Amniotic stem cell (primary cell): ENCODE measurements at places on chromosomes 1 and 21.
A peak's percentile ranks its signal among the peaks of the same experiment; 100 is the strongest.

GRCh38 chr1:225155555-225155954, 226.1 kb downstream of the DNAH14 start:
- no peak for DNase-seq

DNA sequence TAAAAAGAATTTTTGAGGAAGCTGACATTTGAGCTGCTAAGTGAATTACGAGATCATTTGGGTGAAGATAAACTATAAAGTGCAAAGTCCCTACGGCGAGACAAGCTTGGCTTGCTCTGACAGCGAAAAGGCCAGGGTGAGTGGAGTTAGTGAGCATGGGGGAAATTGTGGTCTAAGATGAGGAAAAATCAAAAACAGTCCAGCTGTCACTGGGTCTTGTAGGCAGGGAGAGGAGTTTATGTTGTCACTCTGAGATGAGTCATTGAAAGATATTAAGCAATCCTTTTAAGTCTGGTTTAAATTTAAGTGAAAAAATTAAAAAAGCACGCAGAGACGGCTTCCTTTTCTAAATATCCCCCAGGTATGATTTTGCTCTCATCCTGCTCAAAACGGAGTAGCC, 601.9 kb downstream of the MRPL39 start:
- no peak for DNase-seq

DNA sequence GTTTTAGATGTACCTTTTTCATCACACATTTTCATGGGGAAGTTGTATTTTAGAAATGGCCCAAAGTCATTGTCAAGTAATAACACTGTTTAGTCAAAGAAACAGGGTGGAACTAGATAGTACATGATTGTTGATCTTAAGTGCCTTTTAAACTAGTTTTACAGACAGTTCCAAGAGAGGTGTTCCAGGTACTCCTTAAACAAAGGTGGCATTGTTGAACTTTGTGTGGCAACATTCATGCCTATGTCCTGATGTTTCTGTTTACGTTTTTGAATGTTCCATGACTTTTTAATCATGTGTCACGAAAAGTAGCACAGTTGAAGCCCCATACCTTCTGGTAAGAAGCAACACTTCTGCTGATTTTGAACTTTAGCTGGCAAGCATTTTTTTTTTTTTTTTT, 9.1 kb upstream of the SH3D21 start:
- no peak for DNase-seq

DNA sequence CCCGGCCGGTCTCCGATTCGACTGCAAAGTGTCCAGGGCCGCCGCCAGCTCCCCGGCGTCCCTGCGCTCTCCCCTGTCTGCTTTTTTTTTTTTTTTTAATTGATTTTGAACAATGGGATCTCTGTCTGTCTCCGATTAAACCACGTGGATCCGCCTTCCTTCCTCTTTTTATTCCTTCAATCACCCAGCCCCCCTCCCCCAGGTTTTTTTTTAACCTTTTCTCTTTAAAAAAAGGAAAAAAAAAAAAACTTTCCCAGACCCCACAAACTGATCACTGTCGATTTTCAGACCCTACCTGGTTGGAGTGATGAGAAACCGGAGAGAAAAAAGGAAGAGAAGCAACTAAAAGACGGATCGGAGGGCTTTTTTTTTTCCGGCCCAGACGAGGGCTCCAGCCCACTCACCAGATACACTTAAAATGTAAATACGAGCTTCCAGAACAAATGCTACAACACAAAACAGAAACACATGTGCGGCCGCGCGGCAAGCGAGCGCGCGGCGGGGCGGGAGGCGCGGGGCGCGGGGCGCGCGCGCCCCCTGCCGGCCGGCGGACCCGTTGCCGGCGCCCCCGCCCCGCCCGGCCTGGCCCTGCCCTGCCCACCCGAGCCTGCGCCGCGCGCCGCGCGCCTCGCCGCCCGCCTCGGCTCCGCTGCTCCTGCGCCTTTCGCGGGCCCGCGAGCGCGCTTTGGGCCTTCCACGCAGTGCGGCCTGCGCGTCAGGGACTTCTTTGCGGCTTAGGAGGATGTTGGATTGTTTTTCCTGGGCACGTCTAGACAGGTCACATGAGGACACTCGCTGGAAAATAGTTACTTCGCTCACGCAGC, at the start of gene RCC2:
TSS of gene RCC2 (minus strand) at position 428 of the 824 bp plus-strand sequence. CDS start 1,163 bp downstream, outside the sequence.
- DNase-seq = no peak

DNA sequence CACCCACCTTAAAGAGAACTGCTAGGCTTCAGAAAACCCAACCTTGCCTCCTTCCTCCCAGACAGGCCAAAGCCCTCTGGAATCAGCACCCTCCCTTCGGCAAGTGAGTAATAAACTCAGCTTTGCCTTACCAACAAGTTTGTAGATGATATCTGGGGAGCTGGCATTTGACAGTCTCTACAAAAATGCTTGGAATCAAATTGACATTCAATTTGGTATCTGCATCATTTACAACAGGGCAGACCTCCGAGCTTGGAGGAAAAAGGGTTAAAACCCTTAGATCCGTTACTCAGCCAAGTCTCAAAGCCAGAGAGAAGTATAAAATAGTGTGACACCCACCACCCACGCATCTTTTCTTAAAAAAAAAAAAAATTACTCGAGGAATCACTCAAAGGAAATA, 149.3 kb upstream of the EDN2 start:
- peak; percentile 62 for DNase-seq

GRCh38 chr1:54803761-54804470, 2.8 kb upstream of the TTC22 start:
- no peak for DNase-seq

DNA sequence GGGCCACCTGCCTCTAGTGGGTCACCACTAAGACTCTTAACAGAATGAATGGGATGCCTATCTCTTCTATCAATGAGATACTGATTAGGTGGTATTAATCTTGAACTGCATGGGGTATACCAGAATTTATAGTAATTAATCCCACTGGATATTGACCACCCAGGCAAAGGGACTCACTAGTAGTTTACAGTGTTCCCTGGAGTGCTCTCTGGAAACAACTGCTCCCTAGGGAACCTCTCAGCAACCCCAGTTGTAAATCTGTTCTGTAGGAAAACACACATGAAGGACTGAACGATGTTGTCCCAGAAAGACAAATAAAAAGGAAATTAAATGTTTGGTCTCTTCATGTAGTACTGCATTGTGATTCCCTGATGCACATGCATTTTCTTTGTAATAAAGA, 430.5 kb downstream of the HLX start:
- DNase-seq = no peak

- no peak for DNase-seq
These were observed 16.4 kb upstream of the CAPN2 start for GRCh38 chr1:223695941-223696340.

GRCh38 chr1:221251580-221251979, 372.3 kb downstream of the HLX start:
- no peak for DNase-seq

GRCh38 chr1:214997685-214998084, 84.9 kb upstream of the KCNK2 start:
- no peak for DNase-seq

DNA sequence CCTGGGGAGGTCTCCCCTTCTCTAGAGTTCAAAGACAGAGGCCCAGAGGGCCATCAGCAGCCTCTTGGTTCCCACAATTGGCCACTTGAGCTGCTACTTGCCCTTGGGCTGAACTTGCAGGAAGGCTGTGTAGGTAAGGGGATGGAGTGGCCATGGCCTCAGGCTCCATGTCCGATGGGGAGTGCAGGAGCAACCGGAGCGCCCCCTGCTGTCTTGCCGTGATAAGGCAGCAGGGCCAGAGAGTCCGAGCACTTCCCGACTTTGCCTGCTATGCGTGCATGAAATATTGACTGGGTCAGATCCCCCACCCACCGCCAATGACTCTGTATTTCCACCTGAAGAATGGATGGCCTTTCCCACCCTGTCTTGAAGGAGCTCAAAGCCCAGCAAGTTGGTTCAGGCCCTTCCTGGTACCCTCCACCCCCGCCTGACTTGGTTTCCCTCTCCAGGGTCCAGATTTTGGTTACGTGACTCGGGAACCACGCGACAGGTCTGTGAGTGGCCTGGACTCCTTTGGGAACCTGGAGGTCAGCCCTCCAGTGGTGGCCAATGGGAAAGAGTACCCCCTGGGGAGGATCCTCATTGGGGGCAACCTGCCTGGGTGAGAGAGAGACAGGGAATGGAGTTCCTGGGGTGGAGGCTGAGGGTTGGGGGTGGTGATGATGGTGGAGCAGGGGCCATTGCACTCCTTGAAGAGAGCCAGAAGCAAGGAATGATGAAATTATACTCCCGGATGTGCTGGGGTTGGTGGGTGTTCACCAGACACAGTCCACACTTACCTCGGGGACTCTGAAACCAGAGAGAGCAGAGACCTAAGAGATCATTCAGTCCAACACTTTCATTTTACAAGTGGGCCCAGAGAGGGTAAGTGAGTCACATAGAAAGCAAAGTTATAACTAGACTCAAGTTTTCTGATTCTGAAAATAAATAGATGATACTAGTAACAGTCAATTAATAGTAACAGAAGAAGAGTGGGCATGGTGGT, 25.6 kb downstream of the PADI3 start:
- DNase-seq = no peak

DNA sequence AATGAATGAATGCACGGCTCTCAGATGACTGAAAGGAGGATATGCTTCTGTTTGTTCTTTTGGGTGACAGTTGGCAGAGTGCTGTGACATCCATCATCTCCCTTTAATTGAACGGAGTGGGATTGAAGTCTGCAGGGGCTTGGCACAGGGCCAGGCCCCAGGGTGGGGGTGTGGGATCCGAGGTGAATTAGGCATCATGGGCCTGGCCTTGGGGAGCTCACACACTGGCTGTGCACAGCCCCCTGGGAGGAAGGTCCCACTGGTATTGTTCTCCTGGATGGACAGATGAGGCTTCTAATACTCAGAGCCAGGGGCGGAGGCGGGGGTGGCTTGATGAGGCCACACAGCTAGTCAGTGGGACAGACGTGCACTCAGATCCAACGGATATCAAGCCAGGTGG, 19.3 kb downstream of the EPHB2 start:
- DNase-seq = no peak

GRCh38 chr1:55033265-55033614, 6.1 kb upstream of the PCSK9 start:
- DNase-seq = no peak

GRCh38 chr1:150555971-150556865, 7.0 kb downstream of the ADAMTSL4 start:
- no peak for DNase-seq

GRCh38 chr1:184296466-184297243, 90.2 kb upstream of the C1orf21 start:
- DNase-seq = peak; percentile 83

DNA sequence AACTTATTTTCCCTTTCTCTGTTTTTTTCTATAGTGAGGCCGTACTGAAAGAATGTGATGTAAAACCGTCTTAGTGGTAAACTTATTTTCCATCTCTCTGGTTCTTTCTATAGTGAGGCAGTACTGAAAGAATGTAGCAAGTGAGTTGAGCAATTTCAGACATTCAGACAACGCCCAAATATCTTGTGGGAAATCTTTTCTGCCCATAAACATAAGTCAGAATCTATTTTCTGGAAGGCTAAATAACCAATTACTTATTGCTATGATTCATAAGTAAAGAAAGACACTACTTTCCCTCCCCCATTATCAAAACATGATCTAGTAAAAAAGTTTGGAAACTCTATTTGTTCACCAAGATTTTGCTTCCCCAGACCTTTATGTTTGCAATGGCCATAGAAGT, 18.8 kb upstream of the SCCPDH start:
- peak; percentile 72 for DNase-seq

DNA sequence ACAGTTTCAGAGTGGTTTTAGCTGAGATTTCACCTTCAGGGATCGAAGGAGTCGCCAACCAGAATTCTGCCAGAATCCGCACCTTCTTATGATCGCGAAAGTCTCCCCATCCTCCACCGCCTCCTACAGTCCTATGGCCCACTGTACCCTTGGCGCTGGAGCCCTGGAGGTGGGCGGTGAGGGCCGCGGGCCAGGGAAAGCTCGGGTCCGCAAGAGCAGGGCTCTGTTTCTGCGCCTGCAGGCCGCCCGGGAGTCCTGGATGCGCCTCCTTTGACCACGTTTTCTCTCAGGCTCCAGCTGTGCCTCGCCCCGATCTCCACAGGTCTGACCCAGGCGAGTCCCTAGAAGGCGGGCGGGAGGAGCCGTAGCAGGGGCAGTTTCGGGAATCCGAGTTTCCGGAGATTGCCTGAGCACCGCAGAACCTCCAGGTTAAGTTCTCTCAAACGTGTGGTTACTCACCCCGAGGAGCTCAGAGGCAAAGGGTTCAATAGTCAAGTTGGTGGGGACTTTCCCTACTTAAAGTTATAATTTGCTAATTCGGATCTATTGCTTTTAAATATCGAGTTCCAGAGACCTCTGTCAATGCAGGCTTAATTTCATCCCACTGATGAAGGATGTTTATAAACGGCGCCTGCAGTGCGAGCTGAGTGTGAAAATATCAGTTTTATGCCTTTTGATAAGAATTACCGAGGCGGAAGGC, 3.2 kb upstream of the LHX8 start:
- DNase-seq = no peak

DNA sequence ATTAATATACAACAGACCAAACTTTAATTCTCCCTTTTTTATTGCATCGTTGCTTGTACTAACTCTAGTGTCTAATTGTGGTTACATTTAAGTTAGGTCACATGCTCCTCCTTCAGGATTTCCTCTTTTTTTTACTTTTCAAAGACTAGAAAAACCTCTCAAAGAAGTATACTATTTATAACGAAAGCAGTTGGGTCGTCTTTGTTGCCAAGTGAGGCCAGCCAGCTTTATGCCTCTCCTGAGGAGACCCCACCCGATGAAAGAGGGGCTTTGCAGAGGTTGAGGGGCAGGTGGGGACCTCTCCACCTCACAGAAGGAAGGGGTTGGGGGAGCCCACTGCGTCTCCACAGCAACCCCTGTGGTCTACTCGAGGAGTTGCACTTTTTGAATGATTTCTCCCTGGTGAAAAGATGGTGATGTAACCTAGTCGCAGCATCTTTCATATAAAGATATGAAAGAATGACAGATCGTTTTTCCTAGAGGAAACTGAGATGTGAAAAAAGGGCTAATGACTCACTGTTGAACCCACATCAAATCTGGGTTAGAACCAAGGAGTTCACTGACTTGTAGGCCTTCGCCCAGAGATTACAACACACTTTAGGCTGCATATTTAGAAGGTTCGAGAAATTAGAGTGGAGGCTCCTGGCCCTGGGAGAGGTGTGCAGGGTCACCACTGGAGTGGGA, 6.4 kb downstream of the TGFB2 start:
- DNase-seq = no peak

GRCh38 chr1:28028873-28029654, 59.3 kb downstream of the EYA3 start:
- no peak for DNase-seq

GRCh38 chr21:34979383-34979782, 69.7 kb downstream of the RUNX1 start:
- DNase-seq = no peak

- no peak for DNase-seq
These were observed 1.4 kb upstream of the KRTAP10-4 start for GRCh38 chr21:44571844-44572782.

DNA sequence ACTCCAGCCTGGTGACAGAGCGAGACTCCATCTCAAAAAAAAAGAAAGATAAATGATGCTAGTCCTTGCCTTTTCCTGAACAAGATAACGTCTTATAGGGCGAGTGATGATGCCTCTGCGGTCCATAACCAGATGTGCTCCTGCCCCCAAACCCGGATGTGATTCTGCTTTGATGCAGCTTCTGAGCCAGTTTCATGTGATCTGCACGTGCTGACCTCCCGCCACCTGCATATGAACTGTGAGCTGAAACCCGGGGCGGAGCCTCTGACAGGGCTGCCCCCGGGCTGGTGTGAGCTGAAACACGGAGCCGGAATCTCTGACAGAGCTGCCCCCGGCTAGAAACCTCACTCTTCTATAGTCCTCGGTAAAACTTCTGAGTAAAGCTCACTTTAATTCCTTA, 1.3 kb downstream of the KRTAP12-4 start:
- DNase-seq = no peak
